Motor neuron (in vitro differentiated cells): ENCODE measurements at places on chromosomes 4 and X. TPM values are rescaled to one million over a fixed set of nuclear protein-coding genes. Genes with fewer than 3 reads are reported as not detected.

Gene DCLK2
- 48.1 and 59.9 TPM in 2 replicates for total RNA-seq

Gene CFAP99
- 0.05 and 0.25 TPM in 2 replicates for total RNA-seq

Gene PSAPL1
- 0.52 and 0.63 TPM in 2 replicates for total RNA-seq

Gene MAGED4B
- total RNA-seq = 4.5 and 6.7 TPM in 2 replicates

Gene STS
- 14.9 and 25.6 TPM in 2 replicates for total RNA-seq

Gene PCDH10
- total RNA-seq = 4.2 and 4.5 TPM in 2 replicates

Gene PGM2
- 12.8 and 13.9 TPM in 2 replicates for total RNA-seq
